Activated CD8-positive, alpha-beta memory T cell treated with anti-CD3 and anti-CD28 coated beads, Interleukin-2, amount 10 ng/mL, durations not matched to agents 7 days and 5 days (primary cell): ENCODE measurements at places on chromosomes 11 and 22. TPM values are rescaled to one million over a fixed set of nuclear protein-coding genes. Genes with fewer than 3 reads are reported as not detected.

- peaks cover 18% of the 10 kb centered on the region for H3K36me3 ChIP-seq
Observed at GRCh38 chr22:19134874-19135273, 3.8 kb downstream of the TSSK2 start.

DNA sequence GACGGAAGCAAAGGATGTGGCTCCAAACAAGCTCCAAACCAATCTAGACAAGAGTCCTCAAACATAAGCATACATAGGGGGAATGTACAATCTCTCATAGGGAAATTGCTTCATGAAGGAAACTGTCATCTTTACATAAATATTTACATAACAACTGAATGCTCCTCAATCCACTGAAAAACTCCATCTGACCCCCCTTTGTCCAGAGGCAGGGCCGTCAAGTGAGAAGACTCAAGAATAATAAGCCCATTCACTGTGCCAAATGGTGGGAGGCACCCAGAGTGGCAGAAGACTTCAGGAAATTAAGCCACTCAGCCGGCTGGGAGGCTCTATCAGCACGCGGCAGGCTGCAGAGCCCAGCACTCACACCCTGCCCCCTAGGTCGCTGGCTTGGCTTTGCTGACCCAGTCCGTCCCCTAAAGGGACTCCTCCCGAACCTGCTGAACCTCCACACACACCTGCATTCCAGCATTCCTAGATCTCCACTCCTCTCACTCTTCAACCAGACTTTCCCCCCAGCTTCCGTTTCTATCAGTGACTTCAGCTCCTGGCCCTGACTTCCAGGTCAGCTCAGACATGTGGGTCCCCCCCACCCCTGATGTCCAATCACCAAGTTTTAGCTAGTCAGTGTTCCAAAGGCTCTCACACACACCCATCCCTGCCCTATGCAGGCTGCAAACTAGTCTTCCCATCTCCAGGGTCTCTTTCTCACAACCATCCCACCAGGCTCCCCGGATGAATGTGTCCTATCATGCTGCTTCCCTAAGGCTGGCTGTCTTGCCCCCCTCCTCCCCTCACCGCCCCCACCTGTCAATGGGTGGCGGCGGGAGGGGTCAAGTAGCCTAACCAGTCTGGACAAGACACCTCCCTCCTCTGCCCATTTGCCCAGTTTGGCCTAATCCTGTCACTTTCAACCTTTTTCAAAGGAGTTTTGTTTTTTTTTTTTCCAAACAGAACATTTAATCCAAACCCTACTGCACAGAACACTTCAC, 11.3 kb downstream of the VPS37C start:
- H3K36me3 ChIP-seq = peaks cover 11% of the 10 kb centered on the region
- H3K27ac ChIP-seq = no peak overlapping the region
- peaks cover 7% of the 10 kb centered on the region for H3K4me1 ChIP-seq
- no peak overlapping the region for H3K4me3 ChIP-seq
- no peak for DNase-seq
- H3K27me3 ChIP-seq = no peaks in the 10 kb centered on the region

PLCB3 gene
- 20.4 TPM for total RNA-seq

OR9G4 gene
- not detected for total RNA-seq

PHF21B gene
- 0.93 TPM for total RNA-seq

- no peaks in the 10 kb centered on the region for H3K4me1 ChIP-seq
- H3K36me3 ChIP-seq = no peaks in the 10 kb centered on the region
- no peak for DNase-seq
Observed at GRCh38 chr11:44839458-44840084, 111.1 kb downstream of the TP53I11 start.

- H3K27me3 ChIP-seq = peaks cover 47% of the 10 kb centered on the region
- no peak for DNase-seq
- H3K4me3 ChIP-seq = no peak within 1 kb of the TSS
Observed at GRCh38 chr22:46537225-46537945, at the start of gene CELSR1. TSS of gene CELSR1 (minus strand) at chr22:46537620. CDS start at chr22:46537170, 450 bp downstream.

DNA sequence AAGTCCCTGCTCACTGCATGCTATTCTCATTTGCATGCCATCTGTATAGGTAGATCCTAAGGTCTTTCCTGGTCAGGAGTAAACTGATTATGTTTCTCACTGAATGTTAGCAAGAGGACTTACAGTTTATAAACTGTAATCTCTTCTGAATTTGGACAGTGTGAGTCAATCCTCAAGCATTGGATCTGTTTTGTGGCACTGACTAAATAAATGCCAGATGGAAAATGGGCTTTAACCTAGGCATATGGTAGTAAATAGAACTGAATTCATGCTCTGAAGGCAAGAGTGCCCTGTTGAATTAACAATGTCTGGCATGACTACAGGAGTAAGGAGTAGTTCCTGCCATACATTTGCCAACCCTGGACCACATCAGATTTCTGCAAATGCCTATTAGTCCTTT, 11.4 kb downstream of the FAM181B start:
- no peak for DNase-seq
- no peaks in the 10 kb centered on the region for H3K4me1 ChIP-seq
- peaks cover 18% of the 10 kb centered on the region for H3K27me3 ChIP-seq
- H3K27ac ChIP-seq = no peak overlapping the region

DNA sequence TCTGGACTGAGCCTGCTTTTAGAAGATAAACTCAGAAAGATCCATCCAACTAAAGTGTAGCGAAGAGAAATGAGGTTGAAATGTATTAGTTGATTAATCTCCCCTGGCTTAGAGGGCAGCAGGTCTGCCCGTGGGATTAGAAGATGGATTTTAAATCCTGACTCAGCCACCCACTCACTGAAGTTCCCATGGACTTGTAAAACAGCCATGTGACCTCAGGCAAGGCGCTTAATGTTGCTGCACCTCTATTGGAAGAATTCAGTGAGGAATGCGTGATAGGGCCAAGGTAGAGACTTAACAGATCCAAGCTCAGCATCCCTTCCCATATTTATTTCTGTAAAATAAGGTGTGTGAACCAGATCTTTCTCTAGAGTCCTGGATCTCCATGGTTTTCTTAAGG, 45.1 kb upstream of the ELF5 start:
- H3K27ac ChIP-seq = no peak overlapping the region
- peaks cover 56% of the 10 kb centered on the region for H3K27me3 ChIP-seq
- no peak for DNase-seq
- no peaks in the 10 kb centered on the region for H3K36me3 ChIP-seq
- H3K4me1 ChIP-seq = no peaks in the 10 kb centered on the region
- H3K4me3 ChIP-seq = no peak overlapping the region

- no peak overlapping the region for H3K4me3 ChIP-seq
- DNase-seq = no peak
- peaks cover 1% of the 10 kb centered on the region for H3K27me3 ChIP-seq
- no peaks in the 10 kb centered on the region for H3K4me1 ChIP-seq
Observed at GRCh38 chr11:7072401-7073028, 16.3 kb upstream of the RBMXL2 start.

DNA sequence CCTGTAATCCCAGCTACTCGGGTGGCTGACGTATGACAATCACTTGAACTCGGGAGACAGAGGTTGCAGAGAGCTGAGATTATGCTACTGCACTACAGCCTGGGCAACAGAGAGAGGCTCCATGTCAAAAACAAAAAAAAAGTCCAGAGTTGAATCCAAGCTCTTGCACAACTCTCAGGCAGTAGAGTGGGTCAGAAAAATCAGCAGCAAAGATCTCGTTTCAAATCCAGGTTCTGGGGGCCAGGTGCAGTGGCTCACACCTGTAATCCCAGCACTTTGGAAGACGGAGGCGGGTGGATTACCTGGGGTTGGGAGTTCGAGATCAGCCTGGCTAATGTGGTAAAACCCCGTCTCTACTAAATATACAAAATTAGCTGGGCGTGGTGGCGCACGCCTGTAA, 24.9 kb downstream of the CLPB start:
- DNase-seq = no peak
- peaks cover 6% of the 10 kb centered on the region for H3K4me1 ChIP-seq

SMTNL1 gene
- total RNA-seq = not detected
